Regular cardiac myocyte (primary cell): ENCODE measurements at places on chromosomes 12 and 14. TPM values are rescaled to one million over a fixed set of nuclear protein-coding genes. Genes with fewer than 3 reads are reported as not detected.

COCH gene
- 1.2 and 1.7 TPM in 2 replicates for total RNA-seq

RERG gene
- 0.19 and 1.1 TPM in 2 replicates for total RNA-seq

BMP4 gene
- 2.7 and 10.7 TPM in 2 replicates for total RNA-seq

TAS2R42 gene
- total RNA-seq = not detected in 2 replicates

PTPRO gene
- 0.19 and 3.1 TPM in 2 replicates for total RNA-seq

P3H3 gene
- 79.6 and 124 TPM in 2 replicates for total RNA-seq

MON2 gene
- total RNA-seq = 32.8 and 45.7 TPM in 2 replicates

SART3 gene
- total RNA-seq = 49.6 and 59.2 TPM in 2 replicates
